ENCODE measurements at places on chromosomes 11 and 22. TPM values are rescaled to one million over a fixed set of nuclear protein-coding genes. Genes with fewer than 3 reads are reported as not detected.

SCGB1D2 gene
- total RNA-seq: not detected

DNA sequence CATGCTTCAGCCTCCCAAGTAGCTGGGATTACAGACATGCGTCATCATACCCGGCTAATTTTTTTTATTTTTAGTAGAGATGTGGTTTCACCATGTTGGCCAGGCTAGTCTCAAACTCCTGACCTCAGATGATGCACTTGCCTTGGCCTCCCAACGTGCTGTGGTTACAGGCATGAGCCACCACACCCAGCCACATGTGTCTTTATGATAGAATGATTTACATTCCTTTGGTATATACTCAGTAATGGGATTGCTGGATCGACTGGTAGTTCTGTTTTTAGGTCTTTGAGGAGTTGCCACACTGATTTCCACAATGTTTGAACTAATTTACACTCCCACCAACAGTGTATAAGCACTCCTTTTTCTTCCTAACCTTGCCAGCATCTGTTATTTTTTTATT lies 276.2 kb downstream of the METTL15 start:
- DNase-seq: no peak

GRCh38 chr11:123543797-123544196 lies 110.6 kb downstream of the SCN3B start:
- no peak for DNase-seq

DNA sequence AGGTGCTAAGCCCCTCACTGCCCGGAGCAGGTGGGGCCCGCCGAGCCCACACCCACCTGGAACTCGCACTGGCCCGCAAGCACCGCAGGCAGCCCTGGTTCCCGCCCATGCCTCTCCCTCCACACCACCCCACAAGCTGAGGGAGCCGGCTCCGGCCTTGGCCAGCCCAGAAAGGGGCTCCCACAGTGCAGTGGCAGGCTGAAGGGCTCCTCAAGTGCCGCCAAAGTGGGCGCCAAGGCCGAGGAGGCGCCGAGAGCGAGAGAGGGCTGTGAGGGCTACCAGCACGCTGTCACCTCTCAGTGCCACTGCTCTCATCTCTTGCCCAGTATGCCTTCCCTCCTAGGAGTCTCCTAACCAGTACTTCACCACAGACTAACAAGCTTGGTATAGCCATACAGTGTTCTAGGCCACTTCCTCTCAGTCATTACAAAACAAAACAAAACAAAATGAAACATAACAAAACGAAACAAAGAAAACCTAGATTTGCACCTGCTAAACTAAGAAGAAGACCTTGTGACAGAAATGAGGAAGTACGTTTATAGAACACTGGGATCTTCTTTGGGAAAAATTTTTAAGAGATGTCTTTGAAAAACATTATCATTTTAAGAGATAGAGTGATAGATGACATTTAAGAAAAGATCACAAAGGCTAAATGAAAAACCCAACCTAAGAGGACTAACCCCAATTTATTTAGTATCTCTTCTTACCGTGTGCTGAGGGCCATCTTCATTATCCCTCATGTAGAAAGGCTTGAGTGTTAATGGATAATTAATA lies 47.7 kb upstream of the GAB2 start:
- DNase-seq: peak; percentile 55

LRRC55 gene
- not detected for total RNA-seq

KRTAP5-7 gene
- total RNA-seq: not detected

DNA sequence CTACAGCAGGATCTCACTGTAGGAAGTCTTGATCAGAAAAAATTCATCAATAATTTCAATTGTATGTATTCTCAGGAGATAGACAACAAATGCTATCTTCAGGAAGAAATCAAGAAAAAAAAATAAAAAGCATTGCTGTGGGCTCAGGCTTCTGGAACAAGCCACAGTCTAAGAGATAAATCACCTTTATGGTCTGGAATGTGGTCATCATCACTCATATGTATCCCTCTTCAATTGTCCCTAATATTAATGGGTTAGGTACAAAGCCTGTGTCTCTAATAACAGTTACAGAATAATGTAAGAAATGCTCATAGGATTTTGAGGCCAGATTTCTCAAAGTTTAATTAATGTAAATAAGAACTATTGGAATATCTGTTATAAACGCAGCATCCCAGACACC lies 305.9 kb upstream of the ANO3 start:
- DNase-seq: no peak

GRCh38 chr11:73838443-73839122 lies 38.1 kb downstream of the COA4 start:
- DNase-seq: no peak

- DNase-seq: no peak
Observed at GRCh38 chr11:63242089-63242781, 1.2 kb downstream of the SLC22A25 start.

DNA sequence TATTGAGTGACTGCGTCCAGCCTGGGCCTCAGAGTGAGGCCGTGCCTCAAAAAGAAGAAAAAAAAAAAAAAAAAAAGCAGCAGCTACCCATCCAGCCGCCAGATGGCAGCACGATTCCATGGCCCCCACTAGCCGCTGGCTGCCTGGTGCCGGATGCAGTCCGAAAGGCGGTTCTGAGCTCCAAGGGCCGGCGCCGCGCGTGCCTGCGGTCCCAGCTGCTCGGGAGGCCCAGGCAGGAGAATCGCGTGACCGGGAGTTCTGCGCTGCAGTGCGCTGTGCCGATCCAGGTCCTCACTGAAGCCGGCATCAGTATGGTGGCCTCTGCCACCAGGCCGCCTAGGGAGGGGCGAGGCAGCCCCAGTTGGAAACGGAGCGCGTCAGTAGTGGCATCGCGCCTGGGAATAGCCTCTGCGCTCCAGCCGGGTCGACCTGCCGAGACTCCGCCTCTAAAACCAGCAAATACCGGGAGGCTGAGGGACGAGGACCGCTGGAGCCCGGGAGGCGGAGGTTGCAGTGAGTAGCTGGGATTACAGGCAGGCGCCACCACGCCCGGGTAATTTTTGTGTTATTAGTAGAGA lies 19.3 kb downstream of the SCARF2 start:
- peak; percentile 67 for DNase-seq

PAK1 gene
- total RNA-seq: 10.4 TPM

- DNase-seq: peak; percentile 76
Observed at GRCh38 chr11:66386171-66387069, 14.9 kb upstream of the SLC29A2 start.

SULT4A1 gene
- not detected for total RNA-seq

DNA sequence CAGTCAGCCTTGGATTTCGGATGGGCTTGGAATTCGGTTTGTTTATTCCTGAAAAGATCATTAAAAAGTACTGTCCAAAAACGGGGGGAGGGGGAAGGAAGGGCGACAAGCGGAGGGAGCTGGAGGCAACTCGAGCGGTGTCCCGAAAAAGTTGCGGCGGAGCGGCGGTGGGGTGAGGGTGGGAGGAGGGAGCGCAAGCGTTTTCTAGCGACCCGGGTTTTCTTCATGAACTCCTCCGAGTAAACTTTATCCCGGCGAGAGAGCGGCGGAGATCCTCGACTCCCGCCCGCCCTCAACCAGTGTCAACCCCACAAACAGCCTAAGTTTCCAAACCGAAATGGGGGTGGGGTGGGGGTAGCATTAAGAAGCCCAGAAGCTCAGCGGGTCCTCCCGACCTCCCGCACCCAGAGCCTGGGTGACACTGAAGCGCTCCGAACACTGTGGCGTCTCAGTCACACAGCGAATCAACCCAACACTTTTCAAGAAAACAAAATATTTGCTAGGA lies 133.0 kb upstream of the C11orf58 start:
- no peak for DNase-seq

KDM4D gene
- total RNA-seq: 0.39 TPM

DNA sequence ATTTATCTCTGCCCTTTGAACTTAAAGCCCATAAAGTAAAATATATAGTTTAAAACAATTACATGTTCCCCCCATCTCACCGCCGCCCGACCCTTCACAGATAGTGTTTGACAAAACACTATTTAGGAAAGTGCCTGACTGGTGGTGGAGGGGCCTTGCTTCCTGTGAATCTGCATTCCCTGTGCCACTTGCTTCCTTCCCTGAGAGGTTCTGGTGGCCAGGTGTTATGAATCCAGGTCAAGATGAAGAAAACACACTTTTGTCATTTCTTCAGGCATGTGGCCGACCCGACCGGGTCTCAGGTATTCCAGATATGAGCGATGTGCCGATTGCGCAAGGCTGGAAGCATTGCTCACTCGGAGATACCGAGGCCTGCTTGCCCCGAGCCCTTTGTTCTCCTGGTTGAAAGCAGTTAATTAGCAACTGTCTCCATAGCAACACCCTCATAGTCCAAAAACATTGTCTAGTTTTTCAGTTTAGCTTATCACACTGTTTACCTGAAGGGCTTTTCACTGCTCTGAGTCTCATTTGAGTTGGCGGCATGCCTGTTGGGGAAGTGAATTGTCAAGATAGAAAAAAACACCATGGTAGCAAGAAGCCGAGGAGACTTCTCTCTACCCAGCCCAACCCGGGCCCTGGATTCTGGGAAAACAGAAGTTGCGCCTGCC lies 128.3 kb downstream of the TEAD1 start:
- DNase-seq: no peak

TRIM51 gene
- not detected for total RNA-seq

GRCh38 chr11:120633616-120634393 lies 122.3 kb downstream of the GRIK4 start:
- DNase-seq: no peak

- DNase-seq: no peak
Observed at GRCh38 chr11:32396331-32396730, 39.0 kb downstream of the WT1 start.

DNA sequence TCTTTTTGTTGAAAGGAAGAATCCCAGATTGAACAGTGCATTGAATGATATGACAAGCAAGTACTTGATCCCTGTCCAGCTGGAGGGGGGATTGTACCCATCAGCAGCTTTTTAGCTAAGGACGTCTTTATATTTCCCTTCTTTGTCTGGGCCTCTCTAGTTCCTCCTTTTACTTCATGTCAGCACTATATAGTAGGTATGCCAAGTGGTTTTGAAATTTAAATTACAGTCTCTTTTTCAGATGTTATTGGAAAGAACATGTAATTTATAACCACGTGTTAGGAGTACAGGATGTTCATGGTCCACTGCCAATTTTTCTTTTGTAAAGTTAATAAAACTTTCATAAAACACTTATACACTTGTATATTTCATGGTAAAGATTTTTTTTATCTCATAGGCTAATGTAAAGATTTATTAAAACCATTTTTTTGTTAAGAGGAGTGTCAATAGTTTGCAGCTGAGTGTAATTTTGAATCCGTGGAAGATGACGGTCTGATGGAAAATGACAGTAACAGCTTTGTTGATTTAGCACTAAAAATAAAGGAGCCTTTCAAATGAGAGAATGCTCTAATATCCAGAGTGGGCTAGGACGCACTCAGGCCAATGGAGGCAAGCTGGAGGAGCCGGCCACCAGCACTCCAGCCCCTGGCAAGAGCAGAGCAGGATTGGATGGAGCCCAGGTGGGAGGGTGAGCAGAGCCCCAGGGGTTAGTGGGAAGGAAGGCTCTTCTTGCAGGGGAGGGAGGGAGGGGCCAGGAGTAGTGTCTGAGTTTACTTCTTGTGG lies 488.3 kb downstream of the INSC start:
- no peak for DNase-seq

- DNase-seq: no peak
Observed at GRCh38 chr11:57410287-57410686, 16.6 kb downstream of the SLC43A3 start.

DNA sequence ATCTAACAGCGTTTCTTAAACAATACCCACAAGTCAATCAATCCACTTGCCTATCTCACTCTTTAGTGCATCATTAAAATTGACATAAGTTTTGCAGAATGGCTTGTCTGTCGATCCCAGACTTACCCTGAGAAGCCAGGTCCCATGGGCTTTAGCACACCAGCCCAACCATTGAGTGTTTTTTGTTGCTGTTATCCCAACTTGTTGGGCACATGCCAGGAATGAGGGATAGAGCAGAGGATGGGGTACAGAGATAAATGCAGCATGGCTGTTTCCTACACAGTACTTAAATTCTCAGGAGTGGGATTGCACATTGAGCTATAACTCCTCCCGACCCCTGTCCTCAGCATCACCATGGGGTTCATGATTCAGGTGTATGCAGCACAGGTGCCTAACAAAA lies 64.2 kb upstream of the RASSF10 start:
- DNase-seq: no peak

DNA sequence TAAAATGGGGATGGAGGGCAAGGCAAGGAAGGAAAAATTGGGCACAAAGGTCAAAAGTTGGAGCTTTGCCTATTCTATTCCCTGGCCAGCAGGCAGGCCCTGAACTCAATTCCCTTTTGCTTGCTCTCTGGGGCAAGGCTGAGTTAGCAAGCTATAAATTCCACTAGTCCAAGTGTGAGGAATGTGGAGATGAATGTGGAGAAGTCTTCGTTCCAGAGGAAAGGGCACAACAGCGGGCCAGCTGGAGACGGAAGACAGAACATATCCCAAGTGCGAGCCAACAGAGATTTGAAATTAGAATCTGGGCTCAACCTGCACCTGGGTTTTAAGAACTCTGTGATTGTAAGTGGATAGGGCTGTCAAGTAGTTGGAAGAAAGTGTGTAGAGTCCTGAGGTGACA lies 29.5 kb upstream of the FZD4 start:
- no peak for DNase-seq

DNA sequence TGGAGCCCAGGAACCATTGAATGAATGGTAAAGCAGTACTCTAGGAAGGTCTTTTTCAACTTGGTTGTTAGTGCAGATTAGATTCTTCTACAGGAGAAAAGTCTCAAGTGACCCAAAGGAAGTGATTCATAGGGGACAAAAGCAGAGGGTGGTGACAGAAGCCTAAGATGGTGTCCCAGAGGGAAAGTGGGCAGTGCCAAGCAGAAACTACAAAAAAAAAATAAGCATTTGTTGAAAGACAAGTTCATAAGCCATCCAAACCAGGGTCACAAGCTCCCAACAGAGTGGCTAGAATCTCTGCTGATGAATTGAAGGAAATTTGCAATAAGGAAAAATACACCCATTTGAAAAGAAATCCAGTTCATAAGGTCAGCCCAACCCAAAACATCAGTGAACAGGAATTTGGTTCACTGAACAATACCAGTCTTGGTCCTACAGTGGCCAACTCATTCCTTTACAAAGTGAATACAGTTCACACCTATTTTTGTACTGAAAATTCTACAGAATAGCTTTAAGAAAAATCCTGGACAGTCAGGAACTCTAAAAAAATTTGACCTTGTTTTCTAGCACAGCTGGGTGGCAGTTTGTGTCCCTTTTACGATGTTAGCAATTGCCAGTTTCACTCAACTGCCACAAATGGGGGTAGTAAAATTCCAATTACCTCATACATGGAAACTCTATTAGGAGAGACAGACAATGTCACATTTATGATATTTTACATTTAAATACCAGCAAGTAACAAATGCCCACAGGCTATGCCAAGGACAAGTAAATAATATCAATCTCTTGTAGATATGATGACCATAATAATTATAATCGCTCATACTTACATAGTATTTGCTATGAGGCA lies 21.6 kb upstream of the NUP160 start:
- no peak for DNase-seq

DNA sequence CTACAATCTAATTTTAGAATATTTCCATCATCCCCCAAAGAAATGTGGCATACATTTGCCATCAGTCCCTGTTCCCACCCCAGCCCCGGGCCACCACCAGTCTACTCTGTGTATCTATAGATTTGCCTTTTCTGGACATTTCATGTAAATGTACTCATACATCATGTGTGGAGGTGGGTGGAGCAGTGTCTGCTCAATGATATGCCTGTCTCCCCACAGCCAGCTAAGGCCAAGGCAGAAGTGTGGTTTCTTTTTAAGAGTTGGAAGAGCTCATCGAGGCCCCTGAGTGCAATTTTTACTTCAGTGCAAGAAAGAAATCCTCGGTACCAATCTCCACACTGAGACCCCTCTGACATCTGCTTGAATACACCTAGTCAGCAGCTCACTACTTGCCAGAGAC lies 80.5 kb downstream of the TP53I11 start:
- DNase-seq: no peak

PRR33 gene
- total RNA-seq: not detected

MPEG1 gene
- total RNA-seq: 2.1 TPM

APOL1 gene
- 31.2 TPM for total RNA-seq
